ENCODE measurements at places on chromosomes 12 and 14.

- no peak for DNase-seq
Observed at GRCh38 chr12:78085542-78086182, 255.0 kb downstream of the NAV3 start.

DNA sequence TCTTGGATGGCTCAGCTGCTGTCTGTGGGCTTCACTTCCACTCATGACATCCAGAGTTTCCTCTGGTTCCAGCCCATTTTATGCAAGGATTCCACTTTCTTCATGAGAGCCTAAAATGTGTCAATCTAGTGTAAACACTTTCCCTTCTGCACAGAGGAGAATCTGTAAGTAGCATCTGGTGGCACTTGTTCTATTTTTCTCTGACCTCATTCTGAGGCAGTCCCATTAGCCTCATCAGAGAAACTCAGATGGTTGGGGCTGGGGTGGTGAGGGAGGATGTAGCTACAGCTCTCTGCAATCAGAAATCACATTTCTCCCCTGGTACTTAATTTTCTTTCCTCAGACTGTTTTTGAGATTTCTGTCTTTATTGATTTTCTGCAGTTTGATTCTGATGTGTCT lies 81.6 kb downstream of the PRMT8 start:
- no peak for DNase-seq

- DNase-seq, result no peak
Observed at GRCh38 chr12:122064780-122065588, 13.6 kb upstream of the MLXIP start.

GRCh38 chr14:72416892-72417291 lies 477.0 kb downstream of the DPF3 start:
- DNase-seq, result no peak

GRCh38 chr12:124388038-124388671 lies 93.3 kb downstream of the RFLNA start:
- DNase-seq, result no peak

DNA sequence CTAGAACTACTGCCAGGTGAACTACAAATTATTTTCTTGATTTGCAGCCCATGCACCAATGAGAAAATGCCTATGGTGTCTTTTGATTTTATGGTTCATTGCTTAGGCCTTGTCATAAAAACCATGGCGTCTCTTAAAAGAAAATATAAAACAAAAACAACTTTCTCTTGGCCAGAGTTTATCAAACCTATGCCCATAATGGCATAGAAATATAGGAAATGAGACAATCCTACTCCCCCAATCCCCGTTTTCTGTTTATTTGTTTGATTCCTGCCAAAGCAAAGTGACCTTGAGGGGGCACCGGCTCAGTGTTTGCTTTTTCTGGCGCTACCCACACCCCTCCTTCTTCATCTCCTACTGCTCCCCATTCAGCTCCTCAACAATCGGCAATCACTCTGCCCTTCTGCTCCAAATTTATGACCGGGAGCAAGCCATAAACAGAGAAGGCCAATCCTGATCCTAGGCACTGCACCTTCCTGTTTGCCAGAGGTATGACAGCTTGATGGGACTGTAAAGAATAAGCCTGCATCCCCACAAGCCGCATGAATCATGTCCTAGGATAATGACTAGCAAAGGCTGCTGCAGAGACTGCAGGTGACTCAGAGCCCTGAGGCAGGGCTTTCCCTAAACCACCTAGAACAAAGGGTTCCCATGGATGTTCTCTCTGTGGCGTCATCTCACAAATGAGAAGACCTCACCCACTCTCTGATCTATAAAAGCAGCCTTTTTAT lies 874.9 kb downstream of the NRXN3 start:
- DNase-seq, result no peak

DNA sequence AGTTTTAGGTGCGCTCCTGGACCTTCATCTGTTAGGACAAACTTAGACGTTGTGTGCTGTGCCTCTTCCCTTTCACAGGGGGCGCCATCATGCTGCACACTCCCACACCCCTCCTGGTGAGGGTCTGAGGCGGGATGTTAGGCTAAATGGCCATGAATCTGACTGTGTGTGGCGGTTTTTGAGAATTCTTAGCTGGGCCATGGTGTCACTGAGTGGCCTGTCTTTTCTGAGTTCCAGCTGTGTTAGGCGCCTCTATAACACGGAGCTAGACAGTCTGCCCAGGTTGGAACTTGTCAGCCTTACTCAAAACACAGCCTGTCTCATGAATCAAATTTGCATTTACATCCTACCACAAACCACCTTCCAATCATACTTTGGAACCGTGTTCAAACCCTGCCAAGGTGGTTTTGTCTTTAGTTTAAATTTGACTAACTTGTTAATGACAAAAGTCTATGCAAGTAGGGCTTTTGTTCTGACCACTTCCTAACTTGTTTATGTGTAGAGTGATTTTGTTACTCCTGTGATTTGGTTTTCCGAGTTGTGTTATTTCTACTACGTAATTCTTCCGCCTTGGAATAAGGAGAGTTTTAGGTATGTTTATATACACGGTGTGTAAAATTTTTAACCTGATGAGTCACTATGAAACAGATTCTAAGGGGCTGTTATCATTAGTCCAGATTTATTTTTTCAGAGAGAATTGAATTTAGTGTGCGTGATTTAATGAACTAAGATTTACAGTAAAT lies 19.6 kb downstream of the ACVR1B start:
- DNase-seq, result no peak

DNA sequence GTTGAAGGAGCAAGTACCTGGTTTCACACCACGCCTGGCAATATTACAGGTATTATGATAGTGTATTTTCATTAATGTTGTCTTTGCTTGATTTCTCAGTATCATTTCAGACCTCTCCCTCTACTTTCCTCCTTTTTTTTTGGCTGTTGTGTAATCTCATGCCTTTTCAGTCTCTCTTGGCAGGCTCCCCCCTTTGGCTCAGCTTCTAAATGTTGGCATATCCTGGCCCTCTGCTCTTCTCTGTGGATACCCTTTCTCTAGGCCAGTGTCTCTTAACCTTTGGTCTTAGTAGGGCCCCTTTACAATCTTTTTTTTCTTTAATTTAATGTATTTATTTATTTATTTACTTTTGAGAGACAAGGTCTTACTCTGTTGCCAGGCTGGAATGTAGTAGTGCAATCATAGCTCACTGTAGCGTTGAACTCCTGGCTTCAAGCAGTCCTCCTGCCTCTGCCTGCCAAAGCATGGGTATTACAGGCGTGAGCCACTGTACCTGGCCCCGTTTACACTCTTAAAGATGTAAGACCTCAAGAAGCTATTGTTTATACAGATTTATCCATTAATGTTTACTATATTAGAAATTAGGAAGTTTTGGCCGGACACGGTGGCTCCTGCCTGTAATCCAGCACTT lies 12.8 kb downstream of the MTHFD1 start:
- no peak for DNase-seq

Data from C1 segment of cervical spinal cord (tissue), 14 donors.